HS-27A (cell line): ENCODE measurements at places on chromosomes 5 and 9.

GRCh38 chr5:52560366-52560765, 227.3 kb upstream of the ITGA1 start:
- DNase-seq, result no peak

DNA sequence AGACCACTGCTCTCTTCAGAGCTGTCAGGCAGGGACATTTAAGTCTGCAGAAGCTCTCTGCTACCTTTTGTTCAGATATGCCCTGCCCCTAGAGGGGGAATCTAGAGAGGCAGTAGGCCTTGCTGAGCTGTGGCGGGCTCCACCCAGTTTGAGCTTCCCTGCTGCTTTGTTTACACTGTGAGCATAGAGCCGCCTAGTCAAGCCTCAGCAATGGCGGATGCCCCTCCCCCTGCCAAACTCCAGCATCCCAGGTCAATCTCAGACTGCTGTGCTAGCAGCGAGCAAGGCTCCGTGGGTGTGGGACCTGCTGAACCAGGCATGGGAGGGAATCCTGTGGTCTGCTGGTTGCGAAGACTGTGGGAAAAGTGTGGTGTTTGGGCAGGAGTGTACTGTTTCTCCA, 59.9 kb downstream of the CAVIN4 start:
- no peak for DNase-seq

GRCh38 chr9:3980771-3981170, 319.1 kb downstream of the GLIS3 start:
- no peak for DNase-seq

DNA sequence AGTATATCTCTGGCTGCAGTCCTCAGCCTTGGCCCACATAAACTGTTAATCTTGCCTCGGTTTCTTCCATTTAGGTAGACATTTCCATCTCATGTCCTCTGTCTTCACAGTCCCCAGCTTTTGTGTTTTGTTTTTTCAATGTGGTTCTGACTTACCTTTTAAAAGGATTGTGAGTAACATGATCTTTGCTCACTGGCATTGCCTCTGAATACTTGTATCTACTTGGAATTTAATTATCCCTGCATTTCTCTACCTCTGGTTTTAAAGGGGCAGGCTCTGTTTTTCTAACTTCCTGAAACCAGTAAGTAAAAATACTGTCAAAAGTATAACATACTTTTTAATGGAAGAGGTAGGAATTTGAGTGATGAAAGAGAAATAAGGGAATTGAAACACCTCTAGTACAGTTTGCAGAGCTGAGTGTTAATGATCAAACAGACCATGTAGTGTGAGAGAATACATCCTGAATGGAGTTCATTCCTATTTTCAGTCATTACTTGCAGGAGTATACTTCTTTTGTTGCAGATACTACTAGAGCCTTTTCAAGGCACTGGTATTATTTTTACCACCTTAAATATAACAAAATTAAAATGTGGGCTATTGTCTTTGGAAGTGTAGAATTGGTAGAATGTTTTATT, 62.6 kb downstream of the MTREX start:
- DNase-seq, result no peak

DNA sequence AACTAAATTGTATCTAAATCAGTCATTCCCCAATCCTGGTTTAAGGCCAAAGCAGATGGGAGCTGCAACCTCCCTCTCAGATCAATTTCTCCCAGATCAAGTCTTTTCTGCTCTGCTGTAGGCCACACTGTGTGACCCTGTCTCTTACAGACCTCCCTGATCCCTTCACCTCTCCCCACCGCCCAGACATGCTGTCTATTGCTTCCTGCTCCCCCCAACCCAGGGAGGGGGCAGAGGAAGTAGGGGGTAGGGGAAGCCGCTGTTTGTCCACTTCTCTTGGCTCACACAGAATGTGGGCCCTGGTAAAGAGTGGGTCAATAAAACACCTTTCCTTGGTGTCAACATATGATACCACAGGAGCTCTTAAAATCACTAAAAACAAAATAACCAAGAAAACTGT, 226.3 kb downstream of the ENC1 start:
- DNase-seq, result no peak

- no peak for DNase-seq
Observed at GRCh38 chr9:69276775-69277174, 48.2 kb upstream of the ENTREP1 start.

- DNase-seq, result no peak
Observed at GRCh38 chr5:1737790-1738405, 61.7 kb downstream of the MRPL36 start.

GRCh38 chr5:60386436-60387050, 313.4 kb downstream of the DEPDC1B start:
- DNase-seq, result no peak

GRCh38 chr5:175494264-175495183, 16.2 kb downstream of the SFXN1 start:
- no peak for DNase-seq

GRCh38 chr5:116696366-116696765, 121.7 kb upstream of the SEMA6A start:
- DNase-seq, result no peak

DNA sequence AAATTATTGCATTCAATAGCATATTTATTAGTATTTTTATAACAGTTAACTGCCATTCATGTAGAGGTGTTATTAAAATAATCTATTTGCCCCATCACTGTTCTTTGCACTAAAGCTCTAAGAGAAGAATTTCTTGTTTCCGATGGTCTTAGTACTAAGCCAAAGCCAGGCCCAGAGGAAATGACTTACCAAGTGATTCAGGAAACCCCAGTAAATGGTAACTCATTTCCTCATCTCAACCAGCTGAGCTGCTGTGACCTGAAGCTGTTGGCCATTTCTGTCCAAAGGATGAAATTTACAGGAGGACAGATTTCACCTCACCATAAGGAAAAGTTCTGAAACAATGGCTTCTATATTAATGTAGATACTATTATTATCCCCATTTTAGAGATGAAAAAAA, 117.0 kb downstream of the PIK3R1 start:
- DNase-seq, result no peak

GRCh38 chr9:20479419-20480155, 142.7 kb downstream of the MLLT3 start:
- DNase-seq, result no peak

DNA sequence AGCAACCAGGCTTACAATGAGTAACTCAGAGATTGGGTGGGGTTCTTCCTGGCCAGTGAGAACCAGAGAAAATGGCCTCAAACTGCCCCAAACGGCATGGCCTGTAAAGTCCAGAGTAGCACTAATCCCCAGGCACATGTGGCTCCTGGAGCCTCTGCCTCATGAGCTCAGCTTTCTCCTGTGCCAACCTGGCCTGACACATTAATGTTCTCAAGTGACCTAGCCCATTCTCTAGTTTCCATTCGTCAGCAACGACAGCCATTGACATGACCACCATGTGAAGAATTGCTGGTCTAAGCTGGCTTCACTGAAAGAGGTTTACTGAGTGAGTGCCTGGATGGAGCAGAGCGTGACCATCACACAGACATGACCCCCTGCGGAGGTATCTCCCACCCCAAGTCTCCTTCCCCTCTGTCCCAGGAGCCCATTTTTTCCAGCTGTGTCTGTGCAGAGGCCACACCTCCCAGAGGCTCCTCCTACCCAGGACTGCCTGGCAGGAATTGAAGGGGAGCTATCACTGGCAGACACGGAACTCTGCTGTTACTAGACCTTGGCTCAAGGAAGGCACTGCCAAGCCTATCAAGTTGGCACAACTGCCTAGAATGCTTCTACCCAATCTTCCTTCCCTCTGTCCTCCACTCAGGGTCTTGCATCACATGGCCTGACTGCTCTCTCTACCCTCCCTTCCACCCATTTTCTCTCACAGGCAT, 59.0 kb upstream of the BOD1 start:
- DNase-seq, result no peak

GRCh38 chr5:6359555-6360322, 18.6 kb downstream of the MED10 start:
- no peak for DNase-seq

- no peak for DNase-seq
Observed at GRCh38 chr5:7250004-7250403, 145.9 kb upstream of the ADCY2 start.

DNA sequence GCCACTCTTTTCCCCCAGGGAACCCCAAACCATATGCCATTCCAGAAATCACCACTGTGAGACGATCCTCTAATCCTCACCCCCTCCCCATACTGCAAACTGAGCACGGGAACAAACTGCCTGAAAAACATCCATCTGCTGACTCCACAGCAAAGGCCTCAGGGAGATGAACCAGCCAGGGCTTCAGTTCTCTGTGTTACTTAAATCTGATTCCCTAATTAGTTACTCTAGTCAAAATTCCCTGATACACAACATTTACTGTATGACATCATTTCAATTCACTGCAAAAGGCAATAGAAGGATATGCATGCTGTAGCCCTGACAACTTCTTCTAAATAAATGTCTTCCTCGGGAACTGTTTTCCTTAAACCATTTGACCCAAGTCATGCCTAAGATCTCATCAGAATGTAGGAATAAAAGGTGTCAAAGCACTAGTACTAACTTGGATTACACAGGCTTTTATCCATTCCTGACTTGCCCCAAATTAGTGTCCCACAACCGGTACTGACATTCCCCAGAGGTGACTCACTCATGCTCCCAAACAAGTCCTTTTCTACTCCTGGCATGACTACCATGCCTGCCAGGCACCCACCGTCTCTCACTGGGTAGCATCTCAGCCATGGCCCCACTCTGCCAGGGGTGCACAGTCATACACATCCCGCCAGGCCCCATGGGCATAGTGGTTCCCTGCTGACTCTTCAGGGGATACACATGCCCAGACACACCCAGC, 35.0 kb downstream of the MTX3 start:
- DNase-seq, result peak; percentile 53

DNA sequence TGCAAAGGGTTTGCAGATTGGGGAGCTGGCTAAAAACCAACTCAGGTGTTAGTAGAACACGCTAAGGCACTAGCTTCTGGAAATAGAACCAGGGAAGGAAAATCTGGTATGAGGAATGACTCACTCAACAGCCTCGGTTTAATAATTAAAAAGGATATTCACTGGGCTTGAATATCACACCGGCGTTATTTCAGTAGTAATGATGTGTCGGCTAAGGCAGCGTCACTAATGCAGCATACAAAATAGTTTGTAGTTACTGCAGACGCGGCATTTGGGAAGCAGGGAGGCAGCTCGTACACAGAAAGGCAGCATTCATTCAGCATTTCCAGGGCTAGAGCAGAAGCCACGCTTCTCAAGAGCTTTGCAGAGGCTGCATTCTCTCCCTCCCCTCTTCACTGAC, 1.7 kb downstream of the ADRA1B start:
- no peak for DNase-seq

DNA sequence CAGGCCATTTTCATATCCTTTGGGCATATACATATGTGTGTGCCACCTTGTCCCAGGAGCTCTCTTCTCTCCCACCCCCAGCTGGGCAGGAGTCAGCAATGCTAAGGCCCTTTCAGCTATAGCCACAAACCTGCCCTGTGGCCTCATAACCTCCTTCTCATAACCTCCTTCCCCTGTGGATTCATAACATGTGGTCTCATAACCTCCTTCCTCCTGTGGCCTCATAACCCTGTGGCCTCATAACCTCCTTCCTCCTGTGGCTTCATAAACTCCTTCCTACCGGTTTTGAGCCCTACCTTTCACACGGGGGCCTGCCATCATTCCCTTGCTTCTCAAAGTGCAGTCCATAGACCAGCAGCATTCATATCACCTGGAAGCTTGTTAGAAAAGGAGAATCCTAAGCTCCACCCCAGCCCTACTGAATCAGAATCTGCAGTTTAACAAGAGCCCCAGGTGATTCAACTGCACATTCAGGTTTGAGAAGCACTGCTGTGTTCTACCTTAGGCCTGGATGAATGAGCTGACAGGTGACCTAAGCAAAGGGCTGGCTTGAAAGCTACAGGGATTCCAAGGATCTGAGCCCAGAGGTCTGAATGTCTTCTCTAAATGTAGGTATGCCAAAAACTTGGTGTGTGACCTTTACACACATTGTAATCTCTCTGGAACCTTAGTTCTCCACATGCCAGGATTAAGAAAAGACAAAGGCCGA, 41.9 kb upstream of the PLPP6 start:
- no peak for DNase-seq

- DNase-seq, result no peak
Observed at GRCh38 chr9:91811024-91811909, 138.8 kb downstream of the ROR2 start.

GRCh38 chr9:96062031-96062430, 186.5 kb downstream of the ERCC6L2 start:
- no peak for DNase-seq

GRCh38 chr5:55554585-55555202, 19.9 kb upstream of the PLPP1 start:
- no peak for DNase-seq

DNA sequence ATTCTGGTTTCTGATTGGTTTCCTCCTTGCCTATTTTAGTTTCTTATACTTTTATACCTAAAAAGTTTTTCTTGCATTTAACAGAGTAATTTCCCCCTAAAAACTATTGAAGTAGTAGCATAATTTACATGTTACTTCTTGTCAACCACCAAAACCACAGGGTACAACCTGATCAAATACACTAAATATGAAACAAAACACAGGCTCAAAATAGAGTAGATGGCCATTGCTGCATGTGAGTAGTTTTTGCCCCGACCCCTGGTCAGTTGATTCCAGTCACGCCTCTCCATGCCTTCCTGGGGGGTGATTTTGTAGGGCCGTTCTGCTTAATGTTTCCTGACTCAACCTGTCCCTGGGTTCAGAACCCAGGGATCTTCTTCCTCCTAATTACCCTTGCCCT, 101.8 kb downstream of the TLE4 start:
- DNase-seq, result no peak

DNA sequence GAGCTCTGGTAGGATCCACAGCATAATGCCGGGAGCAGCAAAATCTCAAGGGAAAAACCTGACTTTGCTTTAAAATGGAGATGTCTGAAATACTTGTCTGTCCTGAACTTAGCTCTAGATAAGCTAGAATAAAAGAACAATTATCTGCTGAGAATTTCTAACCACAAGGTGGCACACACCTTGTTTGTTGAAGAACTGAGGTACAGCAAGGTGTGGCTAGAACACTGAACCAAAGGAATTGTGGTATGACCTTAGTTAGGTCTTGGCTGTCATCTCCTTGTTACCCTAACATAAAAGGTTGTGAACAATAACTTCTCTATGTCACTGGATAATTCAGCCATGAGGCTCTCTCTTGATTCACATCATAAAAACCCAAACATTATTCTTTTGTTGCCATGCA, 72.3 kb upstream of the ANXA1 start:
- no peak for DNase-seq

DNA sequence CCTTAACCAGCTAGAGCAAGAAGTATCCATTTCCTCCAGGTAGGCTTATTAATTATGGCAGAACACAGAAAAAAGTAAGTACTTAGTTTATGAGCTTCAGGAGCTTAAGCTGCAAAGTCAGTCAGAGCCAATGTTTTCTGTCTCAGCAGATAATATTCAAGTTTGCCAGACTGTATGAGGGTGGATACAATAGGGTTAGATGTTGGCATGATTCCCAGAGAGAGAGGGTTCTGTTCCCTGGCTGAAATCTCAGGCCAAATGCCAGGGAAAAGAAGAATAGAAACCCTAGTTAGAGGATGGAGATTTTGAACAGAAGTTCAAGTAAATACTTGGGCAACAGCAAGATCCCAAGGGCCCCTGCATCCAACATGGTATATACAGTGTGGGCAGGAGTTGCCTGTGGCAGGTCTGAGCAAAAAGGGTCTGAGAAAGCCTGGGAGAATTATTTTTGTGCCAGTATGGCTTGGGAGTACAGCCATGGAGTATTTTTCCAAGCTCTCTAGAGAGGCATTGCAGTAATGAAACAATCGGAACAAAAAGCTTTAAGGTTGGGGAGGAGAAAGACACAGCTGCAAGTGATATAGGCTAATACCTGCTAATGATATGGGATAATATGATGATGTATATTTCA, 31.0 kb upstream of the ISOC1 start:
- DNase-seq, result no peak
